HFF-Myc (cell line): ENCODE measurements at places on chromosomes 6 and 20.

DNA sequence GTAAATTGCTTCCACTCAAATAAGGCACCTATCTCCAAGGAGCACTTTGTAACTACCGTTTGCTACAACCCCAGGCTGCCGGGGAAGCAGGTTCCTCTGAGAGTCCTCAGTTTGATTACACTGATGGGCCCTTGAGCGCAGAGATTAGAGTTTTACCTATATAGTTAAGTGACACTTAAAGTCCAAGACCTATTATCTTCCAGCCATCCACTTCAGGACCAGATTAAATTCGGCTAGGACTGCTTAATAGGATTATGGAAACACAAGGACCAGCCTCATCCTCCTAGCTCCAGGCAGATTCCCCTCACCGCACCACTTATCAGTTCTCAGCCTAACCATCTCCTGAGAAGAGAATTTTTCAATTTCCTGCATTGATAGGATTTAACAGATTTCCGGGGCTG lies 64.7 kb upstream of the TIAM2 start:
- DNase-seq = no peak

DNA sequence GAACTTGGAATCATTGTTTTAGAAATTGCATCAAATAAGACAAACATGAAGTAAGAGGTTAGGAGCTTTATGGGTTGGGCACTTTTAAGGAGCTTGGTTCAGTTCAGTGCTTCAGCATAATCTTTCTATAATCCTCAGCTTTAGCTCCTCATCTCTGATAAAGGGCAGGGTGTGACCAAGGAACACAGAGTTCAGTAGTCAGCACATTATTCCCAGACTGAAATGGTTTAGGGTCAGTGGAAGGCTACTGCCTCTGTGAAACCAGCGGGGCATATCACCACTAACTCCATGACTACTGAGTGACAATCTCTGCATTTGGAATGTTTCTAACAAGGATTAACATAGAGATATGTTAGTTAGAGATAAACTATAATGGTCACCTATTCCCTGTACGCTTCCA lies 36.9 kb downstream of the CRYBG1 start:
- no peak for DNase-seq

- DNase-seq = peak; percentile 58
Observed at GRCh38 chr6:36852481-36853147, 13.4 kb upstream of the CPNE5 start.

- DNase-seq = no peak
Observed at GRCh38 chr6:167825332-167826229, 1.1 kb upstream of the AFDN start.

DNA sequence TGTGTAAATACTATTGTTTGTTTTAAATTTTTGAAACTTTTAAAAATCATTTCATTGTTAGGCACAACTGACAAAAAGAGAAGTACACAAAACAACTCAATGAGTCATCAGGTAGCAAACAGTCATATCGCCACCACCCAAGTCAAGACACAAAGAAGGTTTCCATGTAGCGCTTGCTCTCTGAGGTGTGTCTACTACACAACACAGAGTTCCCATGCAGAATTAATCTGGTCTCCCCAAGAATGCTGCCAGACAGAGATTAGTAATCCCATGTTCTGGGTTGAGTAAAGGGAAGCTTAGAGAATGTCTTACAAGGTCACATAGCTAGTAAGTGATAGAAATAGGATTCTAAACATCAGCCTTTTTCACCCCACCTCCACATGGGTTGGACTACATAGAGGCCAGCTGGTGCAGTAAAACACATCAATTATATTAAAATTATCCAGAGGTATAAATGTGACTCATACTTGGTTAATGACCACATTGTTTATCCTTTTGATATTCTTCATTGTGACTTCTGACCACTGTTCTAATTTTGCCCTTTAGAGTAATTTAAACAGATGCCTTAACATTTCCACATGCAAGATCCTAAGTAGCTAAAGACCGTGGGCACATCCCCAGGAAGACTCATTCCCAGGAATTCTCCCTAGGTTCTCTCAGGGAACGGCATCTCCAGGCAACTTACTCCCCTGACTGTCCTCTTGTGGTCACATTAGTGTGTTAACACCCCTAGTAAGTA lies 413.5 kb downstream of the PRKN start:
- DNase-seq = no peak

- no peak for DNase-seq
Observed at GRCh38 chr20:17648791-17649730, 33.0 kb downstream of the RRBP1 start.

DNA sequence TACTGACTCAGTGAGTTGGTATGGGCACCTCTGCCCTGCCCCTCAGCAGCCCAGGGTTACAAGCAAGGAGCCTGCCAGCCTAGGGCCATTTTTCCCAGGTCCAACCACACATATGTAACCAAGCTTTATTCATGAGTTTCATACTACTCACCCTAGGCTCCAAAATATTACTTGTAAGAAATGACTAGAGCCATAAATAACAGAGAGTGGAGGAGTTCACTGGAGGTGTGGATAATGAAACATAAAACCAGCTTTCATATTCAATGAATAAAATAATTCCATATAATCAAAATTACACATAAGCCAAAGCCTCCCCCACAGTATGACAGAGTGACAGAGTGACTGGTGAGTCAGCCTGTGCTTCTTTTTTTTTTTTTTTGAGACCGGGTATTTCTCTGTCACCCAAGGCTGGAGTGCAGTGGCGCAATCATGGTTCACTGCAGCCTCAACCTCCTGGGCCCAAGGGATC lies 229.8 kb upstream of the SASH1 start:
- no peak for DNase-seq

GRCh38 chr6:33249732-33250630 lies 21.7 kb downstream of the VPS52 start:
- DNase-seq = no peak

DNA sequence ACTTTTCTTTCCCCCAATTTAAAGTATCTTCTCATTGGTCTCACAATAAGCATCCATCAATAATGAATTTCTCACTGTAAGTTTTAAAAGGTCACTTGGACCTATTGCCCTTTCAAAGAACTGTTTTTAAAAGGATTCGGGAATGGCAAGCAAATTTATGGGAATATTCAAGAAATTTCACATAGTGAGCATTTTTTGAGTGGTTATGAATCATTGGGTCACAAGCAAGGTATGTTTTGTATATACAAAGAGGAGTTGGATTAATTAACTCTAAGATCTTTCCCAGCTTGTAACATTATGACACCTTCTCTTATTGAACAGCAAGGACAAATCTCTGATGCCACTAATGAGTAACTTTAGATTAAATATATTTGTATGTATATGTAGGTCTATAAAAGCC lies 165.0 kb downstream of the MOXD1 start:
- DNase-seq = no peak

GRCh38 chr6:18148304-18149025 lies 6.4 kb downstream of the TPMT start:
- DNase-seq = peak; percentile 69

- DNase-seq = no peak
Observed at GRCh38 chr20:6231556-6231955, 108.7 kb upstream of the FERMT1 start.

GRCh38 chr6:76940191-76940590 lies 523.1 kb downstream of the HTR1B start:
- no peak for DNase-seq

DNA sequence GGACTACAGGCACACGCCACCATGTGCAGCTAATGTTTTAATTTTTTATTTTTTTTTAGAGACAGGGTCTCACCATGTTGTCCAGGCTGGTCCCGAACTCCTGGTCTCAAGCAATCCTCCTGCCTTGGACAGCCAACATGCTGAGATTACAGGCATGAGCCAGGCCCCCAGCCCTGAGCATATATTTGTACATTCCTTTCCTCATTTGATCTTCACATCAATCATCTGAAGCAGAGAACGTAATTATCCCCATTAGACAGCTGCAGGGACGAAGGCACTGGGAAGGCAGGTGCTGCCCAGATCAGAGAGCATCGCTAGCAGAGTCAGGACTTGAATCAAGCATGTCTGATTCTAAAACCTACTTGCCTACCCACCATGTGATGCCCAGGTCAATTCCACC lies 41.0 kb upstream of the SIRPA start:
- no peak for DNase-seq

DNA sequence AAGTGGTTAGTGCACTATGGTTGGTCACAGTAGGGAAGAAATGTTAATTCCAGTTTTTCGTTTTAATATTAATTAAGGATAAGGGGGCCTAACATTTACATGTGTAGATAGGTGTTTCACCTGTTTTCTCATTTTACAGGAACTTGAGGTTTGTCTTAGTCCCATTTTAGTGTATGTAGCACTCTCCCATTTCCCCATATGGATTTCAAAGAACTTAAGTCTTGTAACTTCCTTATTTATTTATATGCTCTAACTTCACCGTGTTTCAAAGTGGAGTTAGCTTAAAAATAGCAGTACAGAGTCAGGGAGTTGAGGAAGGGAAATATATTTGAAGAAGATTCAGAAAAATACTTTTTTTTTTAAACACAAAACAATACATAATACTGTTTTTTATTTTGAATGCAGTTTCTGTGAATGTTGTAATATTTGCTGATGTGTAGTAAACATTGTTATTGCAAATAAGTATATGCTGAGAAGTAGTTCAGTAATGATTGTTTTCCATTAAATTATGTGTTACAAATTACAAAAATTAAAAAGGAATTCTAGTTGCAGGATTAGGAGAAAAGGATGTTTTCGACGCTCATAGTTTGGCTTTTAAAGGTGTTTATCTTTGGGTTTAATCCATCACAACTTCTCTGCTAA lies 3.5 kb downstream of the SCAF8 start:
- no peak for DNase-seq

DNA sequence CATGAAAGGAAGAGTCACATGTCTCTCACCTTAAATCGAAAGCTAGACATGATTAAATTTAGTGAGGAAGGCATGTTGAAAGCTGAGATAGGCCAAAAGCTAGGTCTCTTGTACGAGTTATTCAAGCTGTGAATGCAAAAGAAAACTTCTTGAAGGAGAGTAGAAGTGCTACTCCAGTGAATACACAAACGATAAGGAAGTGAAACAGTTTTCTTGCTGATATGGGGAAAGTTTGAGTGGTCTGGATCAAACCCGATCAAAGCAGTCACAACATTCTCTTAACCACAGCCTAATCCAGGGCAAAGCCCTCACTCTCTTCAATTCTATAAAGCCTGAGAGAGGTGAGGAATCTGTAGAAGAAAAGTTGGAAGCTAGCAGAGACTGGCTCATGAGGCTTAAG lies 1.9 kb upstream of the TPD52L1 start:
- DNase-seq = no peak

GRCh38 chr6:150697515-150697914 lies 97.8 kb downstream of the PLEKHG1 start:
- DNase-seq = no peak

DNA sequence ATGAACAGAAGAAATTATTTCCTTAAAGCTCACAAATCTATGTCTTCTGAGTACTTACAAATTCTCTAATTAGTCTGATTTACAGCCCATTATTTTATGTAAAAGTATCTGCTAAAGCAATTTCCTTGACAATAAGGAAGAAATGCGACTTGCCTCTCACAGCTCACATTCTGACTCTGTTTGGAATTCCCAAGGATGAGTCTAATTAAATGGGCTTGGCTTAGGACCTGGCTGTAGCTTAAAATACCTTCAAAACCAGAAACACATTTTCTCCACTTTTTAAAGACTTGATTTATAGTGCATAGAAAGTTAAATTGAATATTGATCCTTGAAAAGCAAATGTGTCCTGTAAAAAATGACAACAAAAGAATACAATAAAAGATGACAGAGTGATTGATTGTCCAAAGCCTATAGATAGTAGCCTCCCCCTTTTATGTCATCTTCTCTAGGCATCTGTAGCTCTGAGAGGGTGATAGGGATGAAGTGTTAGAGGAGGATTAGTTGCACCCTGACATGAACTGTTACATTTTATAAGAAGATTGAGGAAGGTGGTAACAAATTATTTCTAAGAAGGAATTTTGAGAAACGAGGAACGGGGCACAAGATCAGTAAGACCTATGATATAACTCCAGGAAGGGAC lies 118.9 kb downstream of the MACROD2 start:
- no peak for DNase-seq

DNA sequence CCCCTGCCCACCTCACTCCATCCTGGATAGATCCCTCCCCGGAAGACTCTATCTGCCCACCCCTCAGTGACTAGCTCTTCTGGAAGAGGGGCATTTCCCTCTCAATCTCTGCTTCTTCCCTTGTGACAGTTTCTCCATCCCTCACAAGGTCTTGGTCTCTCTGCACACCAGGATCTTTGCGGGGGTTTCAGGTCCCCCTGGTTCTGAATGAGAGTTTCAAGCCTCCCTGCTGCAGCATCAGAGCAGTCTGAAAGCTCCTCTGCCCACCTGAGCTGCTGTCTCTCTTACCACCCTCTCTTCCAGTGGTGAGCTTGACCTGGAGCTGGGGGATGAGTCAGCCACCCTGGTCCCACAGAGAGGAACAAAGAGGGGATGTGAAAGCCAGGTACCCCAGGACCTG lies 24.4 kb downstream of the TNXB start:
- DNase-seq = no peak

- DNase-seq = no peak
Observed at GRCh38 chr6:91497770-91498169, 910.9 kb upstream of the MAP3K7 start.

DNA sequence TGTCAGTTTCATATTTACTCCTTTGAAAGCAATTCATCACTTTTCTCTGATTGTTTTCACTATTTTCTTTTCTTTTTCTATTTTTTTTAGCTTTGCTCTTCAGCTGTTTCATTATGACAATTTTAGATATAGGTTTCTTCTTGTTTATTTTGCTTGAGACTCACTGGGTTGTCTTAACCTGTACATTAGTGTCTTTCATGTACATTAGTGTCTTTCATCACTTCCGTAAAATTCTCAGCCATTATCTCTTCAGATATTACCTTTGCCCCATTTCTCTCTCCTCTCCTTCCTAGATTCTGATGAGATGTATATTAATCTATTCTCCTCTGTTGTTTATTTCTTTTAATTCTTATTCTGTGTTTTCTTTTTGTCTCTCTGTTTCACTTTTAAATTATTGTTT lies 14.5 kb upstream of the TBPL1 start:
- DNase-seq = no peak

DNA sequence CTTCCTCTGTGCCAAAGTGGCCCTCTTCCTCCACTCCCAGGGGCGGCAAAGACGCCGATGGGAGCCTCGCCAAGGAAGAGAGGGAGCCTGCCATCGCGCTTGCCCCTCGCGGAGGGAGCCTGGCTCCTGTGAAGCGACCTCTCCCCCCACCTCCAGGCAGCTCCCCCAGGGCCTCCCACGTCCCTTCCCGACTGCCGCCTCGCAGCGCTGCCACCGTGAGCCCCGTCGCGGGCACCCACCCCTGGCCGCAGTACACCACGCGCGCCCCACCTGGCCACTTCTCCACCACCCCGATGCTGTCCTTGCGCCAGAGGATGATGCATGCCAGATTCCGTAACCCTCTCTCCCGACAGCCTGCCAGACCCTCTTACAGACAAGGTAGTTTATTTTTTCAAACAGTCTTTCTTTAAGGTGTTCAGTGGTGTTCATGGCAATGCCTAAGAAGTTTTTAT lies 64.9 kb downstream of the FNDC1 start:
- no peak for DNase-seq
